ENCODE measurements at places on chromosomes 1 and 21.

GRCh38 chr1:150970808-150971582 is 3.6 kb downstream of the CERS2 start:
- DNase-seq: peak; percentile 89

- no peak for DNase-seq
These were observed 131.3 kb downstream of the ZP4 start for GRCh38 chr1:237759377-237759776.

DNA sequence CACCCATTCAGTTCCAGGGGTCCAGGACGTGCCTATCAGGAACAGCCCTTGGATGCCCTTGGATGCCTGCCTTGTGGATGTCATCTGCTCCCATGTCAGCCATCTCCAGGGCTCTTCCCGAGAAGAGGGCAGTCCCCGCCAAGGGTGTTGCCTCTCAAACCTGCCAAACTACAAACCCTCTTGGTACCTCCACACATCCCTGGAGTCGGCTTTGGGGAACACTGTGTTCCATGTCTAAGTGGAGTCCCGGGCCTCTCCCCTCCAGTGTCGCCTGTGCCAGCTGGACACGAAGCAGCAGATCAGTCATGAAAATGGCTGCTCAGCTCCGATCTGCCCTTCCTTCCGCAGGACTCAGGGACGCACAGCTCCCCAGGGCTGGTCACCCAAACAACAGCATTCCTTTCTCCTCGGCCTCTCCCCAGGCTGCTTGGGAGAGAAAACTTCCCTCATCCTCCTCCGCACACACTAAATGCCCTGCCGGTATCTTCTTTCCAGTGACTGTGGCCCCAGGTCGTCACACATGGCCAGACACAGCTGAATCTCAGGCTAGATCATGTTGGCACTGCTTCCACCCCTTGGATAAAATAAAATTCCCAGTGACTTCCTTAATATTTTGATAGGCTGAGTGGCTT is 53.4 kb downstream of the GALNT2 start:
- no peak for DNase-seq

DNA sequence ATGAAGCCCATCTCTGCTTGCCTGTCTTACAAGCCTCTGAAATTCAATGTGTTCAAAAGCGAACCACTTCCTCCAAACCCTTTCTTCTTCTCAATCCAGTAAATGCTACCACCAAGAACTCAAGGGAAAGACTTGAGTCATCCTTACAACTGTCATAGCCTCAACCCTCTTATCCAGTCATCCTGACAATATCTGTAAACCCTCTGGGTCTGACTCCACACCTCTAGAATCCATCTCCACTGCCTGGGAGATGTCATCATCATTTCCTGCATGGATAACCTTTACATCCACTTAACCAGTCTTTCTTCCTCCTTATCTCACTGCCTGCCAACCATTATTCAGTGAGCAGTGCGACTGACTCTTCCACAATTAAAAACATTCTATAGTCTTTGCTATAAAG is 441.1 kb downstream of the SETD4 start:
- DNase-seq: no peak

- peak; percentile 86 for DNase-seq
These were observed at the start of gene SCP2 for GRCh38 chr1:52927212-52928014. Gene SCP2, plus strand, starts transcription at chr1:52927276. Its CDS starts 121 bp downstream, at chr1:52927397.

DNA sequence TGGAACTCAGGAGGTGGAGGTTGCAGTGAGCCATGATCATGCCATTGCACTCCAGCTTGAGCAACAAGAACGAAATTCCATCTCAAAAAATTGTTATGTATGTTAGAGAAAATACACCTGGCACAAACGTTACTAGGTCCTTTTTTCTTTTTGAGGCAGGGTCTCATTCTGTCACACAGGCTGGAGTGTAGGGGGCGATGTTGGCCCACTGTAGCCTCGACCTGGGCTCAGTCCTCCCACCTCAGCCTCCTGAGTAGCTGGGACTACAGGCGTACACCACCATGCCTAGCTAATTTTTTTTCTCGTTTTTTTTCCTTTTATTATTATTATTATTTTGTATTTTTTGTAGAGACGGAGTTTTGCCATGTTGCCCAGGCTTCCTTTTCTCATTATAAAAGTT is 4.4 kb downstream of the HAX1 start:
- no peak for DNase-seq

DNA sequence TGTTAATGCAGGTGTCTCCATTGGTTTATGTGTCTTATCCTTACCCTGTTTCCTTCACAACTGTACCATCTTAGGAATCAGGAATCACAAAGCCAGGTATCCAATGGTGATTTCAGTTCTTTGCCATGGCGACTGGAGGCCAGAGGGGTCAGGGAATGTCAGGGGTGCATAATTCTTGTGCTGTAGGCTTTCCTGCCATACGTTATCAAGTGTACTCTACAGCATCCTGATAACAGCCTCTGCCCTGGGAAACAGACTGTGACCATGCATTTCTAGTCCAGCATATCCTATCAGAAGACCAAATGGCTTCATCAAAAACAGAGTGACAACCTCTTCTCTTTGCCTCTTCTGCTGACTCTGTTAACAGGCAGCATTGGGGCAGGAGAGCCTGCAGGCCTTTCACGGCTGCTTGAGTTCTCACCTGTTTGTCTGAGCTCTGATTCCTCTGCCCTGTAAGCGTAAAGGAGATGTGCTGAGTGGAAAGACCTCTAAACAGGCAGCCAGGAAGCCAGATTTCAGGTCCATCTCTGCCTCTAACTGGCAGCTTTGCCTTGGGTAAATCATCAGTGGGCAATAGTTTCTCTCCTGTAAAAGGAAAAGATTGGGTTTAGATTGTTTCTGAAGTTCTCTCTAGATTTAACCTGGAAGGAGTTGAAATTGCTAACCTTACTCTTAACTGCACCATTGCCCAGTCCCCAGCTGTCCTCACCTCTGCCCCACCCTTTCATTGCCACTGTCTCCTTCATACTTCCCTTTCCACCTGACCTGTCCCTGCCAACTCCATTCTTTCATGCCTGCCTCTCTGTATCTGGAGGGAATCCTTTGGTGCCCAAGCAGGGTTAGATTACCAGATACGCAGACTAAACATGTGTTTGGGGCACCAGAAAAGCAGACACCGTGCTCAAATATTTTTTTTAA is 80.2 kb downstream of the LRRC8D start:
- DNase-seq: no peak

- no peak for DNase-seq
These were observed 80.4 kb downstream of the RUNX1 start for GRCh38 chr21:34968414-34969333.

DNA sequence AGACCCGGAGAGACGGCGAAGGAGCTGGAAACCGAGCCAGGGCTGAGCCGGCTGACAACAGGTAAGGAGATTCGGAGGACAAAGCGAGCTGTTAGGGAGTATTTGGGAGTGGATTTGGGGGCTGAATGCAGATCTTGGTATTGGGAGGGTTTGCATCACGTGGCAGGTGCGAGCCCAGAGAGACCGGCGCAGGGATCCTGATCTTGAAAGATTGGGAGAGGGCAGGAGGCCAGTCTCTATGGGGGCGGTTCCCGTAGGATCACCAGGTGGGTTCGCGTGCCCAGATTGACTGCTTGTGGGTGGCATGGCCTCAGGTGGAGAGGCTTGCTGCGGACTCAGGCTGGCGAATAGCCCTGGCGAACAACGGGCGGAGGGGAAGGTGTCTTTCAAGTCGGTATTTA is 204 bp downstream of the CIART start:
- DNase-seq: peak; percentile 60

DNA sequence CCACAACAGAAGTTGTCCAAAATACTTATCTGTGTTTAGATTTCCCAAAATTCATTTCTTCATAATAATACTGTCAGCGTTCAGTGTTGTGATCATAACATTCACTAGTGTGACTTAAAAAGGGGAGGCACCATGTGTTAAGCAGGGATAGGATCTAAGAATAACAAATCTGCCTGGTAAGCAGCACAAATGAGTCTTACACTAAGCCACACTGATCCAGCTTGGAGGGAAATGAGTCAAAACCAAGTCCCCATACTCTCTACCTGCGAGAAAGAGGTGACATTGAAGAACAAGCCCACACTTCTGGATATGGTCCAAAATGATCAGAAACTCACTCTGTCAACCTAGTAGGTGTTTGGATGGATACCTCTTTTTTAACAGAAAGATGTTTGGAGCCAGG is 145.5 kb downstream of the CRB1 start:
- no peak for DNase-seq

GRCh38 chr21:44484498-44485253 is 29.4 kb downstream of the LRRC3 start:
- no peak for DNase-seq

GRCh38 chr1:12368646-12369045 is 138.8 kb downstream of the VPS13D start:
- no peak for DNase-seq

GRCh38 chr1:163046071-163046470 is 23.1 kb upstream of the RGS4 start:
- DNase-seq: no peak

DNA sequence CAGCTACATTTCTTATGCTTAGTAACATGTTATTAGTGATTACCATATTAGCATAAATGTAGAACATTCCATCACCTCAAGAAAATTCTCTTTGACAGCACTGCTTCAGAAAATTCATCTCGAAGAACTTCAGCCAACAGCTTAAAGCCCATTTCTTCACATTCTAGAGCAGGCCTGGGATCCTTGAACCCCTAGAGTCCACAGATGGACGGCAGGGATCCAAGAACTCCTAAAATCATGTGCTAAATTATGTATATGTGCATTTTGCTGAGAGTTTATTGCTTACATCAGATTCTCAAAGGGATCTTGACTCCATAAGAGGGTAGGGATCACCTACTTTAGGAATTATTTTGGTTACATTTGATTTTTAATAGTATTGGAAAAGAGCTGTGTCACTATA is 76.2 kb upstream of the TEKT2 start:
- no peak for DNase-seq

DNA sequence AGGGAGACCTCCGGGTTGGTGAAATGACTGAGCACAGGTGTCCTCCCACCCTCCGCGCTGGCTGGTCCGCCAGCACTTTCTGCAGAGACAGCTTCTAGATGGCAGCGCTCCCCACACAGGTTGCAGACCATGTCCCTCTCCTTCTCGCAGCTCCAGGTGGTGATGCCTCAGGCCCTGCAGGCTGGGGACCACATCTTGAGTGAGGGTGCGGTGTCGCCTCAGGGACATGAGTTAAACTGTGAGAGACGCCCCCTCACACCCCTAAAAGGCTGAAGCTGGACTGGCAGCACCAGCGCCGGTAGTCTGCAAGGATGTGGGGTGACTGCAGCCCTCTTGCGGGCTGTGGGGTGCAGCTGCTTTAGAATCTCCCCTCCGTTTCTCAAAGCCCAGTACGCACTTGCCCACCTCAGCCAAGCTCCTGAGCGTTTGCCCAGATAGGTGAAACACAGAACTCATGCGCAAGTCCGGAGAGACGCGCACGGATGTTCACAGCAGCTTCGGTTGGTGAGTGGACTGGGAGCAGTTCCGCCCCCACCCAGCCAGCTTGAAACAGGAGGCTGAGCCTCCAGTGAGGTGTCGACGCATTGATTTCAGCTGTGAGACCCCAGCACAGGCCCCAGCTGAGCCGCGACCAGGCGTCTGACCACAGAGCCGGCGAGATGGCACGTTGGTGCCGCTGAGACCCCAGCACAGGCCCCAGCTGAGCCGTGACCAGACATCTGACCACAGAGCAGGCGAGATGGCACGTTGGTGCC is 28.6 kb downstream of the COL6A1 start:
- DNase-seq: no peak

- no peak for DNase-seq
These were observed 494 bp downstream of the APH1A start for GRCh38 chr1:150268340-150268704.

- DNase-seq: no peak
These were observed 1.7 kb downstream of the PATJ start for GRCh38 chr1:61743716-61744580.

GRCh38 chr1:234402939-234403338 is 29.7 kb downstream of the COA6 start:
- no peak for DNase-seq

DNA sequence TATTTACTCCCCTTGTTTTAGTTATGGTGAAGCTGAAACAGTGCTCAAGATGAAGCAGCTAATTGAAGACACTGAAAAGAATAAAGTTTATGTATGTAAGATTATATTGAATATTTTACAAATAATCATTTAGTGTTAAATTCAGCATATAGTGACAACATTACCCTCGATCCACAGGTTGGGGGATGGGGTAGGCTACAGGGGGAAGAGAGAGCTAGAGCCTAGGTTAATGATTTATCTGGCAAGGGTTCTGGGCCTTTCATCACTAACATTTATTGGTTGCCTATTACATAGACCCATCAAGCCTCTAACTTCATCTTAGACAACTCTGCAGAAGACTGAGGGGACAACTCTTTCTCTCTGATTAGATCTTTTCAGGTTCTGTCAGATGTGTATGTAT is 21.3 kb downstream of the ZCCHC17 start:
- no peak for DNase-seq

- DNase-seq: no peak
These were observed 18.6 kb downstream of the USP24 start for GRCh38 chr1:55196433-55197035.

DNA sequence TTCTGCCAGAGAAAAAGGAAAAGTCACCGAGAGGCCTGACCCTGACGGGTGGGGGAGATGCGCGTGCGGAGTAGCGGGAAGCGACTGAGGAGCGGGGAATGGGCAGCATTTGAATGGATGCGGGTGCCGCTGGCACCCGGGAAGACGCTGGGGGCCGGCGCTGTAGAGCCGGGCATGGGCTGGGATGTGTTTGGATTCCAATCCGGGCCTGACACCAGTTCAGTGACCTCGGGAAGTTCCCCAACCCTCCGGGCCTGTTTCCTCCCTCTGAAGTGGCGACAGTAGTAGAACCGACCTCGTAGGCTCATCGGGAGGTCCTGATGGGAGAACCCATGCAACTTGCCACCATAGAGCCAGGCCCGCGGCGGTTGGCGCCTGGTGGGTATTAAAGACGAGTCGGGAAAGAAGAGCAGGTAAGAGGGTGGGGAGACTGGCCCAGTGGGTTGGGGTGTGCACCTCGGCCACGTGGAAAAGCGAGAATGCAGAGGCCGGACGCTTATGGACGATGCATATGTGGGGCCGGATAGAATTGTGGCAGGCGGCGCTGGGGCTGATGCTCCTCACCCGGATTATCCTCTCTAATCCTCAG is 642 bp upstream of the SLC16A1 start:
- DNase-seq: no peak

DNA sequence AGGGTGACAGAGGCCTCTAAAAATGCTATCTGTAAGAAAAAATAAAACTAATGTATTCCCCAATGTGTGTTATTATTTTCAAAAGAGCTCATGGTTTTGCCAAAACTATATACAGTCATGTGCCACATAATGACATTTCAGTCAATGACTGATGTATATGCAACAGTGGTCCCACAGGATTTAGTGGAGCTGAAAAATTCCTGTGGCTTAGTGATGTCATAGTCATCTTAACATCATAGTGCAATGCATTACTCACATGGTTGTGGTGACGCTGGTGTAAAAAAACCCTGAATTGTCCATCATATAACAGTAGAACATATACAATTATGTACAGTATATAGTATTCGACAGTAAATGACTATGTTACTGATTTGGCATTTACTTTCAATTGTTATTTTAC is 172.4 kb downstream of the CACNA1E start:
- no peak for DNase-seq

GRCh38 chr1:30305519-30305918 is 417.9 kb downstream of the MATN1 start:
- no peak for DNase-seq

GRCh38 chr1:66711420-66711819 is 40.8 kb upstream of the DYNLT5 start:
- no peak for DNase-seq
